Activated T-helper 1 cell treated with anti-CD3 and anti-CD28 coated beads, Interleukin-12 subunit alpha, Interleukin-12 subunit beta, Interleukin-2, Interleukin-4 antibody, amounts not matched to agents 30 ng/mL and 10 ng/mL and 1 ng/mL, durations not matched to agents 14 hours and 24 hours and 36 hours (primary cell): ENCODE measurements at places on chromosomes 7 and 10. TPM values are rescaled to one million over a fixed set of nuclear protein-coding genes. Genes with fewer than 3 reads are reported as not detected.

ABCB4 gene
- total RNA-seq = not detected in 2 replicates

IDI2 gene
- total RNA-seq = not detected in 2 replicates

EBLN1 gene
- not detected in 2 replicates for total RNA-seq

CPN1 gene
- total RNA-seq = not detected in 2 replicates
